ENCODE measurements at places on chromosomes 2 and 18.
A peak's percentile ranks its signal among the peaks of the same experiment; 100 is the strongest.

- DNase-seq: no peak
Measured at GRCh38 chr18:11106894-11107293, 42.5 kb downstream of the PIEZO2 start.

DNA sequence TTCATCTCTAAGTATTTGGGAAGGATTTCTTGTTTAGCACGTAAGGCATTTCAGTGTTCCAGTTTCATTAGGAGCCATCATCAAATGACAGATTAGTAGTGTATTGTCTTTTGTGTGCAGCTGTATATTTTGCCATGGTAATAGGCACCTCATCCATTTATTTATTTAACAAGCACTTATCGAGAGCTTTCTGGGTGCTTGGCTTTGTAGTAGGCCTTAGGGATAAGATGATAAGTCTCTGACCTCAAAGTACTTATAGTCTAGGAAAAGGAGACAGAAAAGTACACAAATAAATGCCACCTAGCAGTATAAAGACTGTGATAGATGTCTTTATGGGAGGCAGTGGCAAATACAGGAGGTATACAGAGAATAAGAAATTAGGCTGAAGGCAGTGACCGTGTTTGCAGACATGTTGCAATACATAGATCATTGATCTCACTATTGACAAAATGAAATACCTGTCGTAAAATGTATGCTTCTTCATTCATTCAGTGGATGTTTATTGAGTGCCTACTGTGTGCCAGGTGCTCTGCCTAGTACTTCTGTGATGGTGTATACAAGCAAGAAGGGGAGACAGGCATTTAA, 265.9 kb downstream of the SETBP1 start:
- DNase-seq: no peak

GRCh38 chr2:105789745-105790460, 45.2 kb downstream of the NCK2 start:
- peak; percentile 50 for DNase-seq

- DNase-seq: peak; percentile 14
Measured at GRCh38 chr2:26540306-26540705, 62.4 kb upstream of the OTOF start.

- no peak for DNase-seq
Measured at GRCh38 chr2:157923598-157924217, 47.6 kb upstream of the ACVR1 start.

GRCh38 chr2:3557639-3558204, 411 bp downstream of the RNASEH1 start:
- no peak for DNase-seq

- no peak for DNase-seq
Measured at GRCh38 chr18:46310675-46311345, 206.6 kb downstream of the HAUS1 start.

- no peak for DNase-seq
Measured at GRCh38 chr18:9704233-9705118, 3.6 kb upstream of the RAB31 start.

- DNase-seq: no peak
Measured at GRCh38 chr2:74138600-74139323, 8.9 kb downstream of the BOLA3 start.

DNA sequence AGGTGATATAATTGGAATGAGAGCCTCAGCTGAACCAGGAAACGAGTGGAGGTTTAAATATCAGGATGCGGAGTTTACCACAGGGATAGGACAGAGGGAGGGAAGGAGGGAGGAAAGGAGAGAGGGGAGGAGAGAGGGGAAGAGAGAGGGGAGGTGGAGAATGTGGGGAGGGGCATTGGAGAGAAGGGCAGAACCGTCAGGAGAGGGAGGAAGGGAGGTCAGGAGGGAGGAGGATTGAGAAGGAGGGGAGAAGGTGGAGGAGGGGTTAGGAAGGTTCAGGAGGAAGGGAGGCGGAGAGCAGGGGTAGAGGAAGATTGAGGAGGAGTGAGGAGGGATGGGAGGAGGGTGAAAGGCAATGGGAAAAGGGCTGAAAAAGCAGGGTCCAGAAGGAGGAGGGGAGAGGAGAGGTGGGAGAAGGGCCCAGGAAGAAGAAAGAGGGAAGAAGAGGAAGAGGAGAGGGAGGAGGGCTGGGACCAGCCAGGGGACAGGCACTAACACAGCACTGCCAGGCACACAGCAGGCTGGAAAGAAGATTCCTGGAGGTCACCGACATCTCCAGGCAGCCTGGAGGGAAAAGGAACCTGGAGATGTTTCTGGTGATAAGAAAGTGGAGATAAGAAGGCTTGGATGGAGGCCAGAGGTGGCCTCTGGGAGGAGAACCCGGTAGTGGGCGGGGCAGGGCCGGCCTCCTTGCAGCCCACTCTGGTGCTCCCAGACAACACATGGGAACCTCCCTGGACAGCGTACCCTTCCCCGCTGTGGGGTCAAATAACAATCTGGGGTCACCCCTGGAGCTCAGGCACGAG, 176.7 kb upstream of the SMAD2 start:
- DNase-seq: peak; percentile 51

DNA sequence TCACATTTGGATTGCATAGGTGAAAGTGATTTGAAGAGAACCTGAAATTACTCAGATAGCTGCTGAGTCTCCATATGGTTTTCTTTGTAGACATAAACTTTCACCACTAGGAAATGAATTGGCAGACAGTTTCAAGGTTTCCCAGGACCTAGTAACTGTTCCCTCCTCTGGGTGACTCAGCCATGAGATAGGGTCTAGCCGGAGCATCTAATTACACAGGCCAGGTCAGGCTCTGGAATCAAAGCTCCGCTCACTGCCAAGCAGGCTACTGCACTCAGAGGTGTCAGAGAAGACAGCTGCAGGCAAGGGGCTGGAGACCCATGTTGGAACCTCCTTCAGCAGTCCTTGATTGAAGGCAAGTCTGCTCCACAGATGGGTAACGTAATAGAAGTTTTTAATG, 429.2 kb downstream of the TNS1 start:
- no peak for DNase-seq
